ENCODE measurements at places on chromosomes 5 and 9.
A peak's percentile ranks its signal among the peaks of the same experiment; 100 is the strongest.

DNA sequence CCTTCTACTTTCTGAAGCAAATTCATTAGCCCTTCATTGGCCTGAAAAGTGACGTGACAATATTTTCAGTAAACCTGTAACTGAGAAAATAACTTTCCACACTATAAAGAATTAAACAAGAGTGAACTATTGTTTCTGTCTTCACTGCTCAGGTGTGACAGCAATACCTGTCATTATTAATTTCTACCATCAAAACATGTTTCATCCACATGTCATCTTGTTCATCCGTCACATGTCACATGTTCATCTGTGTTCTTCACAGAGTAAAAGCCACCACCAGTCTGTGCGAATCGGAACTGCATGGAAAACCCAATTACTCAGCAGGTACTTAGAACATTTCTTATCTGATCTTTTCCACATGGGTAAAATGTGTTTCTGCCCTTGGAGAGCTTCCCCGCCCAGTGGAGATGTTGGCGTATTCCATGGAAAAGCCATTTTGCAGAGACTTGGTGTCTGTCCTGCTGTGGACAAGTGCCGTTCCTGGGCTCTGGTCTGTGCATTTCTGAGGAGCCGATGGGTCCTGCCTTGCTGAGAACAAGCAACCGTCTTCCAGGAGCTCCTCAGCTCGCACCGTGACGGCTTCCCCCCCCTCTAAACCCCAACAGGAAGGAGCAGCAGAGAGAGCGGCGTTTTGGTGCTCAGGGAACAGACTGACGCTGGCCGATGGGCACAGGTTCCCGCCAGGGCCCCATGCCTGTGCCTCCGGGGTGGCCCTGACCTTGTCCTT is 10.6 kb upstream of the EXOC3 start:
- DNase-seq = no peak

DNA sequence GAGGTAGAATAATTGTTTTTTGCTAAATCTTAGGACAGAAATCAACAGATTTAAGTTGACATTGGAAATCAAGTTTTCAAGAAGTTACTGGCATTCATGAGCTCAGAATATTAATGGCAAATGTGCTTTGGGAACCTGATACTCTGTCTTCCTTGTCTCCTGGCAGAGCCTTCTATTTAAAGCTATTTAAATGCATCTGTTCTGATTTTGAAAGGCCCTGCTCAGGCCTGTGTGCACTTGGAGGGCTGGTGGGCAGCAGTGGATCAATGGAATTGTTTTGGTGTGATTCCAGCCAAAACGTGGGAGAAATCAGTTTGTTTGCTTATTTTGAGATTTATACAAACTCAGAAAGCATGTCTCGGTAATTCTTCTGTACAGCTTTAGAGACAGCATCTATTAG is 38.5 kb downstream of the FBXL7 start:
- DNase-seq = no peak

DNA sequence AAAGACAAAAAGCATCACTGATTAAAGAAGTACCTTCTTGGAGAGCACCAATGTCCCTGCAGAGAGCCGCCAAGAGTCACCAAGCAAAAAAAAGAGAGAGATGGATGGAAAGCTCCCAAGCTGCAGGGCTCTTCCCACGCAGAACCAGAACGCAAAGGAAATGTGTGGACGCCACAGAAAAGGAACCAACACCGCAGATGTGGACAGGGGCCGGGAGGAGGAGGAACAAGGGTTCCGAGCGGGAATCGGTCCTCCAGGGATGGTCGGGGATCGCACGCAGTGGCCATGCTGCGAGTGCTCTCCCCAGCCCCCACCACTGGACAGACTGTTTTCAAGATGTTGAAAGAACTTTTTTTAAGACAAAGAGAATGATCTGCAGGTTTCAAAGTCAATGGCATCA is 40.2 kb upstream of the ZNF354A start:
- DNase-seq = no peak

- DNase-seq = peak; percentile 91
Observed at GRCh38 chr9:10251490-10251889, 361.3 kb downstream of the PTPRD start.

- DNase-seq = no peak
Observed at GRCh38 chr9:16318516-16319060, 551.9 kb downstream of the BNC2 start.

DNA sequence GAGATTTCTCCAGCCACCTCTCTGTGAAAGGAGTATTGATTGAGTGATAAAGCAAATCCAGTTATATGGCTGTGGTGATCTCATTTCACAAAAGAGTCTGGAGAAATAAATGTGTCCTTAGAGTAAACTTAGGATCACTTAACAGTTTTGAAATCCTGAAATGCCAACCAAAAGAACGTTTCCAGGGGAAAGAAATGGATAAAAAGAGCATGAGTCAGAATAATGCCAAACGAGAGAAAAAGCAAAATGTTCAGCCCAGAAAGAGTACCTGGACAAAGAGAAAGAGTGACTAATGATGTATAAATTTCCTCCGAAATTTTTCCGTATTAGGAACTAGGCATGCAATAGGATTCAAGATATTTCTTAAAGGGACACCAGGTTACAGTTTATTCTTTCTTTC is 463.1 kb upstream of the CDH10 start:
- no peak for DNase-seq

- DNase-seq = no peak
Observed at GRCh38 chr5:132050661-132051552, 9.5 kb upstream of the IL3 start.

DNA sequence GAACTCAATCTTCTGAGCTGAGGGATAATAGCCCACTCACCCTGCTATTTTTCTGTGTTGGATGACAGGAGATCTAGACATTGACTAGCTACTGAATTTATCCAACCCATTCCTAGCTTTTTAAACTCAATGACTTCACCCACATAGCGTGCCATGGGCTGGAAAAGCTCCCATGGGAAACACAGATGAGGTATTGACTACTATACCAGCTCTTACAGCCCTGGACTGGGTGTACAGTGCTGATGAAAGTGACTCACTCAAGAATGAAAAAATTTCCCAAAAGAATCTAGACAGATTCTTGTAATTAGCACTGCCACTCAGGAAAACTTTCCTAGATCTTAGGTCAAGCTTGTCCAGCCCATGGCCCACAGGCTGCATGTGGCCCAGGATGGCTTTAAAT is 72.7 kb upstream of the NREP start:
- DNase-seq = peak; percentile 83

DNA sequence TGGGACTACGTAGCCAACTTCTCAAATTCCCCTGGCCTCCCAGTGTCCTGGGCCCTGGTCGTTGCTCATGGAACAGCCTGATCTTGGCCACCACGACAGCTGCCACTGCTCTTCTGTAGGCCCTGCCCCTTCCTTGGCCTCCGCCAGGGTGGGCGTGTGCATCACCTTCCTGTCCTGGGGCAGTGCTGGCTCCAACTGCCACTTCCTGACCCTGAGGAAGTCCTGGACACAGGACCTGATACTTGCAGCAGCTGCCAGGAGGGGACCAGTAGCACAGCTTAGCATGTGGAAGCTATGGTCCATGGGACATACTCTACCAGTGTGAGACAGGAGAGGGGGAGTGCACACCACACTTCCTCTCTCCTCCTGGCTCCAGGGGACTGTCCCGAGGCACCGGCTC is 145.2 kb downstream of the TENT4A start:
- DNase-seq = no peak

DNA sequence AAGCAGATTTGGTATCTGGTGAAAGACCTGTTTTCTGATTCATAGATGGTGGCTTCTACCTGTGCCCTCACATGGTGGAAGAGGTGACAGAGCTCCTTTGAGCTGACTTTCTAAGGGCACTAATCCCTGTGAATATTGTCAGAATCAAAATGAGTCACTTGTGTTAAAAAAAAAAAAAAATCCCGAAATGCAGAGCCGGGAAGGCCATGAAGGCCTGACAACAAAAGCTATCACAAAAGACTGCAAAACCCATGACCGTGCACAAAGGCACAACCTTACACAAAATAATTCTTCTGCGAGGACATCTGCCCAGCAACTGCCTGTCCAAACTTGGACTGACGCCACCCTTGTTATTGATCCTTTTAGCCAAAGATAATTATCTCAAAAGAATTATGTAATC is 19.6 kb upstream of the UBTD2 start:
- no peak for DNase-seq

DNA sequence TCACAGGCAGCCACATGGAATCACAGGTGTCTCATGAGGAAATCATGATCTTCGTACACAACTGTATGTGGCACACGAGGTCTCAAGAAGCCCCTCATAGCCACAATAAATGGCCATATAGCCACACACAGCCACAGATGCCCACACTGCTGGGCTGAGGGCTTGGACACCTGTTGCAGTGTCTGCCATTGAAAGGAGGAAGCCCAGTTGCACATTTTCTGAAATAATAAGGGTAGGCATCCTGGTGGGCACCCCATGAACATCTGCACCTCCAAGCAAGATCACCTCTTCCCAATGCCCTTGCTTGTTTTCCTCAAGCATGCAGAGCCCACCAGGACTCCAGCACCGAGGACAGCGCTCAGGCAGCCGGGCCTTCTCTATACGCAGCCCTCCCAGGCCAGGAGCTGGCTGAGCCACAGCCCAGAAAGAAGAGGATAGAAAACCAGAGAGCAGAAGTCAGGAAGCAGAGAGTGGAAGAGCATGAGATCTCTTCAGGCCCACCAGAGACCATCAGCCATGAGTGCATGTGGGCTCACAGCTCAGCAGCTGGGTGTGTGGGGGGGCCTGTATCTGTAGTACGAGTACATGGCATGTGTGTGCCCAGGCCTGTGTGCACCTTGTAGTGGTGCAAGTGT is 1.0 kb upstream of the ACSL6 start:
- DNase-seq = peak; percentile 69

- DNase-seq = peak; percentile 26
Observed at GRCh38 chr9:131759017-131759647, 19.3 kb upstream of the RAPGEF1 start.

DNA sequence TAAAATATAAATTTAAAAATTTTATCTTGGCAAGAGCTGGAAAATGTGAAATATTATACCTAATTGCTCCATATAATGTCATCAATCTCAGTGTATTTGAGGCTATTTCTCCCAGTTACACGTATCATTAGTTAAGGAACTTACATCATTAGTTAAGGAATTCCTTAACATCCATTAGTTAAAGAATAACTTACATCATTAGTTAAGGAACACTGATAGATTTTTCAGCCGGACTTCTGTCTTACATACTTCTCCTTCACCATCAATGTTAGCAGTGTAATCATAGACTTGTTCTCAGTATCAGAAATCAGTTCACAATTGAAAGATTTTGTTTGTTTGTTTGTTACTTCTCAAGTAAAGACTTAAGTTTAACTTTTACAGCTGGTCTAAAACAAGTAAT is 524.4 kb upstream of the CHD1 start:
- no peak for DNase-seq

- DNase-seq = peak; percentile 12
Observed at GRCh38 chr9:94511134-94511954, 43.5 kb upstream of the PCAT7 start.

DNA sequence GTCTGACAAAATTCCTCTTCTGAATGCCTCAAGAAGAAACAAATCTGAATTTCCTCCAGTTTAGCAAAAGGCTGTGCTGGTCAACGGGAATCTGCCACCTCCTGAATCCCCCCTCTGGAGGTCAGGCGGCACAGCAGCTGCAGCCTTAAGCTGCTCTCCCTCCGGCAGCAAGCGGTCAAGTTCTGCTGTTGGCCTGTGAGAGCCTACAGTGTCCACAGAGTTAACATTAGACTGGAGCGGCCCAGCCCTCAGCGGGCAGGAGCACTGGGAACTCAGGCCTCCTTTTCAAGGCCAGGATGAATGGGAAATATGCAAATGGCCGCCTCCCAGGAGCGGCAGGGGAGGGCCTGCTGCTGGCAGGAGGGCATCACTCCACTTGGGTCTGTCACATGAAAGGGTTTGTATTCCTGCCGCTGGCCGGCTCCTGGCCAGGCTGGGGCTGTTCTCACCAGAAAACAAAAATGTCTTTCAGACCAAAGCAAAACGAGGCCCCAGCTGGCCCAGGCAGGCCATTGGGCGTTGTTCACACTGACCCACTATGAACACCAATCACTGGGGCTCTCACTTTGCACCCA is 8.2 kb downstream of the ACSL6 start:
- peak; percentile 16 for DNase-seq

DNA sequence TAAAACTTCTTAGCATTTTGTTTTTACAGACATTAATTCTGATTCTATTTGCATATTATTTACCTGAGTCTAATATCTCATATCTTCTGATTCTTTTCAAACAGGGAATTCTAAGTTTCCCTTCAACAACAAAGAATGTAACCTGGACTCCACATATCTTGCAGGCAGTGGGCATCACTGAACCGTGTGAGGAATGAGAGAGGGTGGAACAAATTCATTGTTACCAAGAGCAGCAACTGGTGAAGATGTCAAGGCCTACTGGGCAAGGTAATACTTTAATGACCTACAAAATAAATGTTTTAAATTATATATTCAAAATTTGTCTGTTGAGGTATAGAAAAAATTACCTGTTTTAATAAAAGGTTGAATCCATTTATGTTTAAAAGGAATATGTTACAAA is 455.3 kb upstream of the TUSC1 start:
- DNase-seq = no peak

DNA sequence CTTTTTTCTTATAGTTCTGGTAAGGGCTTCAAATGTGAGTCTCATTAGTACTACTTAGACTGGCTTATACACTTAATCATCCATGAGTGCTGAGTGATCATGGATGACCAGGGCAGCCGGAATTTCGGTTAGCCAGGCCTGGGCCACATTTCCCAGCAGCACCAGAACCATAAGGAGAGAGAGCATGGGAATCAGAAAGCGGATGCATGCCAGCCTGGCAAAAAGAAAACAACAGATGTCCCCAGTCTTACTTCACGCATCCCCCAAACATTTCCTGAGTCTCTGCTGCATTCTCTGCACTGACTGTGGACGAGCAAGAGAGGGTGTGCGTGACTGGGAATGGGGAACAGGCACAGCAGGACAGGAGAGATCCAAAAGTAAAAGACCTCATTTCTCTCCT is 371.1 kb upstream of the ZNF608 start:
- DNase-seq = no peak

GRCh38 chr5:149386166-149386565 is 7.1 kb upstream of the IL17B start:
- DNase-seq = peak; percentile 17

DNA sequence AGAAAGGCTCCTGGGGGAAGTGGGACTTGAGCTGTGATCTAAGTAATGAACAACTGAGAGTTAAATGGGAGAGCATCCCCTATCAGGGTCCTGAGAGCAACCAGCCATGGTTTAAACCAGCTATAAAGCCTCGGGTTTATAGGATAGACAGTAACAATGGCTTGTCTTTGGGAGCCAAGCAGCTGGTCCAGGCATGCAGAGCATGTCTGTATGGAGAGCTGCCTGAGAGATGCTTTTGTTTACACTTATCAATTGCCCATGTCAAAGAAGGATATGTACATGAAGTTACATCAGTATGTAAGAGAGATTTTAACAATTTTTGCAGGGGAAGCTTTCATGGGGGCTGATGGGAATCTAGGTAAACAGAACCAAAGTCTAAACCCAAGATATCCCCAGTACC is 4.4 kb downstream of the TGFBI start:
- DNase-seq = no peak

- DNase-seq = no peak
Observed at GRCh38 chr5:1056611-1057484, 48.2 kb downstream of the NKD2 start.

- DNase-seq = no peak
Observed at GRCh38 chr5:137630216-137630971, 105.5 kb downstream of the KLHL3 start.

GRCh38 chr5:100519075-100519474 is 16.1 kb upstream of the FAM174A start:
- no peak for DNase-seq
